ENCODE measurements at places on chromosomes 3 and 15. TPM values are rescaled to one million over a fixed set of nuclear protein-coding genes. Genes with fewer than 3 reads are reported as not detected.

NPAP1 gene
- not detected for total RNA-seq

VILL gene
- 5.7 TPM for total RNA-seq

ARPIN gene
- total RNA-seq: 6.3 TPM

SLC22A13 gene
- 0.33 TPM for total RNA-seq

SLC9C1 gene
- total RNA-seq: not detected

ARGFX gene
- not detected for total RNA-seq

SUCNR1 gene
- not detected for total RNA-seq

CLDN16 gene
- not detected for total RNA-seq

BFSP2 gene
- 0.67 TPM for total RNA-seq

PLA2G4E gene
- not detected for total RNA-seq

TMCO5A gene
- total RNA-seq: not detected

IL5RA gene
- not detected for total RNA-seq

OR5K4 gene
- not detected for total RNA-seq

CNTN4 gene
- total RNA-seq: not detected

CCDC54 gene
- not detected for total RNA-seq

ABI3BP gene
- total RNA-seq: 0.21 TPM

AHSG gene
- 0.85 TPM for total RNA-seq

PDZRN3 gene
- not detected for total RNA-seq

INTS14 gene
- 41.2 TPM for total RNA-seq

CIDEC gene
- not detected for total RNA-seq

MFGE8 gene
- 1,799 TPM for total RNA-seq

PARP3 gene
- 16.1 TPM for total RNA-seq

HIGD2B gene
- total RNA-seq: 0.21 TPM

TM4SF4 gene
- 0.46 TPM for total RNA-seq
